ENCODE measurements at places on chromosomes 16 and 17.

GRCh38 chr17:17638467-17638866 is 42.8 kb upstream of the RAI1 start:
- DNase-seq: no peak
- no peaks in the 10 kb centered on the region for H3K36me3 ChIP-seq

DNA sequence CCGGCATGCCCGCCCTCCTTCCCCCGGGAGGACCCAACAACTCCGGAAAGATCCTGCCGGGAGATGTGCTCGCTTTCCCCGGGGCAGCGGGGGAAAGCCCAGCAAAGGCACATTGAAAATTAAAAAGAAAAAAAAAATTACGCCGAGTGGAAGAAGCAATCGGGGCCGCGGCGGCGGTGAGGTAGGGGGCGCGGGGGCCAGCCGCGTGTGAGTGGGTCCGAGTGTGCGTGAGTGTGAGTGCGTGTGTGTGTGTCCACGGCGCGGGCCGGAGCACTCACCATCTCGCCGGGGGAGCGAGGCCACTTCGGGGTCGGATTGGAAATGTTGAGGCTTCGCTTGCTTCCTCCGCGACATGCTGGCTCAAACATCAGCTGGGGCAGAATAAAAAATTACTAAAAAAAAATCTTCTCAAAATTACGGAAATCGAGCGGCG is at the start of gene SALL1:
Gene SALL1 (minus strand): TSS at position 383 of the 433 bp plus-strand sequence. CDS start 29 bp downstream, at position 354.
- H3K4me1 ChIP-seq: no peaks in the 10 kb centered on the region
- H3K27me3 ChIP-seq: peaks cover 63% of the 10 kb centered on the region
- peak within 1 kb of the TSS; percentile 40 for H3K27ac ChIP-seq
- no peak for DNase-seq

DNA sequence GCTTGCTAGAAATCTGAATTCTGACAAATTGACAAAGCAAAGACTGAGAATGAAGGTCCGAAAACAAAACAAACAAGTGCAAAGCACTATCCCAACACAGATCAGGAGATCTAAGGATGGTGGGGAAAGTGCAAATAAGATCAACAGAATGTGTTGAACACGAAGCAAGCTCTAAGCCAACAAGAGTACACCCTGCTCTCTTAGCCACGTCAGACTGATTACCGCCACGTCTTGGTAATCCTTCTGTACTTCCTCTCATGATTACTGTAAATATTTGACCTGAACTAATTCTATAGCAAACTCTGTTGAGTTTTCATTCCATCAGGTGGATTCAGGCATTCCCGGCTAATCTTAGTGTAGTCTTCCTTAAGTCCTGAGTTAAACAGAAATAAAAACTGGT is 34.3 kb upstream of the ERCC4 start:
- no peaks in the 10 kb centered on the region for H3K27me3 ChIP-seq
- no peaks in the 10 kb centered on the region for H3K4me1 ChIP-seq
- H3K4me3 ChIP-seq: no peak overlapping the region
- no peak overlapping the region for H3K27ac ChIP-seq

DNA sequence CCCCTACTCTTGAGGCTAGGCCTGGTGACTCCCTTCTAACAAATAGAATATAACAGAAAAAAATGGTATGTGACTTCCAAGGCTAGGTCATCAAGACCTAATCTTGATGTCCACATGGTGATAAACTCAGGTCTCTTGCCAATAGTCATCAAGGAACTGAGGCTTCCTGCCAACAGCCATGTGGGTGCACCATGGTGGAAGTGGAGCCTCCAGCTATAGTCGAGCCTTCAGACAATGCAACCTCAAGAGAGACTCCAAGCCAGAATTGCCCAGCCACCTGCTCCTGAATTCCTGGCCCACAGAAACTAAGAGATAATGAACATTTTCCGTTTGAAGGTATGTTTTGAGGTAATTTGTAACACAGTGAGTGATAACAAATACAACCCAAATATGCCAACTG is 55.9 kb upstream of the SREBF1 start:
- DNase-seq: no peak
- H3K27ac ChIP-seq: no peak overlapping the region
- peaks cover 8% of the 10 kb centered on the region for H3K4me1 ChIP-seq
- H3K27me3 ChIP-seq: no peaks in the 10 kb centered on the region
- peaks cover 8% of the 10 kb centered on the region for H3K36me3 ChIP-seq

GRCh38 chr17:77125432-77125901 is 15.3 kb upstream of the SEC14L1 start:
- H3K4me3 ChIP-seq: no peak overlapping the region
- DNase-seq: no peak
- peaks cover 2% of the 10 kb centered on the region for H3K36me3 ChIP-seq
- no peak overlapping the region for H3K27ac ChIP-seq
- H3K4me1 ChIP-seq: peaks cover 59% of the 10 kb centered on the region

DNA sequence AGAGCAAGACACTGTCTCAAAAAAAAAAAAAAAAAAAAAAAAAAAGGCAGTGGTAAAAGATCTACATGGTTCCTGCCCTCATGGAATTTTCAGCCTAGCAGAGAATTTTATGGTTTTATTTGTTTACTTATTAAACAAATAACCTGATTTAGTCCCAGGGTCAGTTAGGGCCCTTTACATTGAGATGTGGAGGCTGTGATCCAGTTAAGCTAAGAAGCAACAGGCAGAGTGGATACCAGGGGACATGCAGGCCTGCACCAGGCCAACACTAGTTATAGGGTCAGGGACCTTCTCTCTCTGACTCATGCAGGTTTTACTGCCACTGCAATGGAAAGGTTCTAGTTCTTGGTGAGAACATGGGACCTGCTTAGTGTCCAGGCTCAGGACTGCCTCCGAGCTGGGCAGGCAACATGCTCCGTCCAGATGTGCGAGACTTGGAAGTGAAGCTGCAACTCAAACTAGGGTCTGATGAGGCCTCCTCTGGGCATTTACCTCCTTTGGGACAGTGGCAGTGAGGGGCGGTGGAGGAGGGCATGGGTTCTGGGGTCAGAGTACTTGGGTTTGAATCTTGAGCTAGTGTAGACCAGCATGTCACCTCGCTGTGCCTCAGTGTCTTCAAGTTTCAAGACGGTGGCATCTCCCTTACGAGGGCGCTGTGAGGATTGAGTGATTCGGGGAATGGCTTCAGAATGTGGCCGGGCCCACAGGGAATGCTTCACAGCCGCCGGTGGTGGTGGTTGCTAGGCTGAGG is 301.8 kb downstream of the CPPED1 start:
- H3K36me3 ChIP-seq: no peaks in the 10 kb centered on the region
- no peak overlapping the region for H3K4me3 ChIP-seq
- no peaks in the 10 kb centered on the region for H3K27me3 ChIP-seq
- no peak overlapping the region for H3K27ac ChIP-seq
- peaks cover 18% of the 10 kb centered on the region for H3K4me1 ChIP-seq

GRCh38 chr16:75415169-75415905 is 18.0 kb downstream of the CFDP1 start:
- H3K4me3 ChIP-seq: no peak overlapping the region
- no peaks in the 10 kb centered on the region for H3K27me3 ChIP-seq
- no peak for DNase-seq
- peaks cover 13% of the 10 kb centered on the region for H3K36me3 ChIP-seq
- peaks cover 18% of the 10 kb centered on the region for H3K4me1 ChIP-seq
- no peak overlapping the region for H3K27ac ChIP-seq
